ENCODE measurements at places on chromosomes 1 and 21.

DNA sequence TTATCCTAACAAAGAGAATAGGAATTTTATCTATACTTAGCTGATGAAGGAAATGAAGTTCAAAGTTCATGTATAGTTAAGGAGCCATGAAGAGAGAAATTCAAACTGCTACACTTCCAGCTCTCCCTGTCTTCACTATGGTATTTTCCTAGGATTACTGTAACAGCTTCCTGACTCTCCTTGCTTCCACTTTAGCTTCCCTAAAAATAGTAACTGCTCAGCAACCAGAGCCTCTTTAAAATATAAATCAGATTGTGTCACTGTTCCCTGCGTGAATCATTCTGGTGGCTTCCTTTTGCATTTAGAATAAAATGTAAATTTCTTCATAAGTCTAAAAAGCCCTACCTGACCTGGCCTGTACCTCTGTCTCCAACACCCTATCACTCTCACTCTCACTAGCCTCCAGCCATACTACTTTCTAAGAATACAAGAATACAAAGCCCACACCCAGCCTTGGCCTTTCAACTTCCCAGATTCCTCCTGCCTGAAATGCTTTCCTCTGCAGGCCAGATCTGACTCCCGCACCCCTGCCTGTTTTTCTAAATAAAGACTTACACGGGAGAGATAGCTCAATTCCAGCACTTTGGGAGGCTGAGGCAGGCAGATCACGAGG, 30.5 kb downstream of the OR10J1 start:
- DNase-seq, result no peak

GRCh38 chr21:31447505-31447904, 103.4 kb upstream of the TIAM1 start:
- DNase-seq, result no peak

DNA sequence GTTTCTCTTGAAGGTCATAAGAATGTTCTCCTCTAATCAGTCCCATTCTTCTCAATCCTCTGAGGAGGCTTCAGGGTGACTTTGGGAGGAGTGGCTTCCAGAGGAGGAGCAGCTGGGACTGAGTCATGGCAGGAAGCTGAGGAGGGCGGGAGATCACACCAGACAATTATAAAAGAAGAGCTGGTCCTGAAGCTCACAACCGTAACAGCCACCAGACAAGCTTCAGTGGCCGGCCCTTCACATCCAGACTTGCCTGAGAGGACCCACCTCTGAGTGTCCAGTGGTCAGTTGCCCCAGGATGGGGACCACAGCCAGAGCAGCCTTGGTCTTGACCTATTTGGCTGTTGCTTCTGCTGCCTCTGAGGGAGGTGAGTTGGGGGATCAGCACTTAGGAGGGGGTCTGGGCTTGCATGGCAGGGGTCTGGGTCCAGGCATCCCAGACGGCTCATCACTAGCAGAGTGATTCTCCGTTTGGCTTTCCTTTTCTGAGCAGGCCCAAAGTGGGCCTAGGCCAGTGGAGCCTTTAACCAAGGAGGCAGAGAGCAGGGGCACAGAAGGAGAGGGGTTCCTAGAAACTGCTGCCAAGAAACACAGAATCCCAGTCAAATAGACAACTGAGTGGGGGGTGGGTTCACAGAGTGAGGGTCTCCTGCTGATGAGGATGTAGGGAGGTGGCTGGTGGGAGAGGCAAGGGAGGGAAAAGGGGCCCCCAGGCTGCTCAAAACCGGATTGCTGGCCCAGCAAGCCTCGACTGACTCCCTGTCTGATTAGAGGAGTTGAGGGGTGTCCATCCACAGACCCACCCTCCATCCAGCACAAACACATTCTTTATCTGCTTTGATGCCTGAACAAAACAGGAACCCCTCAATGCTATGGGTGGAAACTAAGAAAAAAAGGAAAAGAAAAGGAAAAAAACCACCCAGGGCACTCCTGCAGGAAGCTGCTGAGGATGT, at the start of gene ECM1:
Gene ECM1, plus strand, starts transcription at position 198 of the 953 bp plus-strand sequence. Its CDS starts 101 bp downstream, at position 299.
- no peak for DNase-seq

DNA sequence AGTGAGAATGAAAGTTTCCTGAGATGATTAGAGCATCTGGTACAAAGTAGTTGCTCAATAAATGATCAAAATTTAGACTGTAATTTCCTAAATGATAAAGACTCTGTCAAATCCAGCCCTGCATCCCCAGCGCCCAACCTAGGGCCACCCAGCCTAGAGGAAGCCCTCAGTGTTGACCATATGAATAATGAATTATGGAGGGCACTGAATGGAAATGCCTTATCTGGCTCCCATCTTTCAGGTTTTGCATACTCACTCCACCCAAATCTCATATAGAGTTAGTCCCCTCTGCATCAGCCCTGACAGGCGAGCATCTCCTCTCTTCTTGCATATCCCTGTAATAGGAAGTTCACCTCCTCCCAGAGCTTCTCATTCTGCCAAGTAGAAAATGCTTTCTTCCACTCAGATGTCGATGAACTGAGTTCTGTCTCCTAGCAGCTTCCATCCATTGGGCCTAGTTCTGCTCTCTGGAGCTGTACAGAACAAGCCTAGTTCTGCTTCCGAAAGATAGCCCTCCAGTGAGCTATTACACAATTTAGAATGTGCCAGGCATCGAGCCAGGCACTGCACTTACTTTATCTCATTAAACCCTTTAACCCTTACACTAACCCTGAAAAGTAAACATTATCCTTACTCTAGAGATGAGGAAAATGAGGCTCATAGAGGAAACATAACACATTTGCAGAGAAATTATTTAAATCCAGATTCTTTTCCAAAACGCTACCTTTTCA, 20.9 kb downstream of the COA7 start:
- no peak for DNase-seq
